ENCODE measurements at places on chromosomes 1 and 21.

DNA sequence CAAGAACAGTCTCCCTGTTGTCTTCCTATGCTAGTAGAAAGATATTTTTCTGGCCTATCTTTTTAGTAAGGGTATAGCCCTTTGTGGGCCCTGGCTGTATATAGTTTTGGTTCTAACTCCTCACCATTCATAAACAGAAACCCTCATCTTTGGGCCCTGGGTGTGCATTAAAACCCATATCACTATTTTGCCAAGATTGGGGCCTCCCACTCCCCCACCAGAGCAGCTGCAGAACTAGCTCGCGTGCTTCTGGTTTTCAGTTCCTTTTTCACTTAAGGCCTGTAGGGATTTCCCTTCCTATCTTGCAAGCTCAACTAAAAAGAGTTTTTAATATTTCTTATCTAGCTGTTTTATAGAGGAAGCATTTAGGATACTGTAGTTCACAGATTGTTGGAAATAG lies 106.4 kb downstream of the RGL1 start:
- DNase-seq, result no peak

DNA sequence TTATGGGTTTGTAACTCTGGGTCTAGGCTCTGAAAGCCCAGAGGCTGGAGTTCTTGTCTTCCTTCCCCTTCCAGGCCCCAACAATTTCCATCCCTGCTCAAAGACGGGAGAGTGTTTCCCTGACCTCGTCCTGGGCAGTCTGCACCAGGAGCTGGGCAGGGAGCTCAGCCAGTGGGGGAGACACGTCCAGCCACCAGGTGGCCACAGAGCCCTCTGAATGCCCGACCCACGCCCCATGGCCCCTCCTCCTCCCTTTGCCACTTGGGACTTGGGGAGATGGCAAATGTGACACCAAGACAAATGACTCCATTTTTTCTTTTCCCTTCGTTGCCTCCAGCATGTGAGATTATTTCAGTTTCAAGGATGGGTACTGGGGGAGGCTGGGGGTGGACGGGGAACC lies 159.9 kb upstream of the AJAP1 start:
- no peak for DNase-seq

DNA sequence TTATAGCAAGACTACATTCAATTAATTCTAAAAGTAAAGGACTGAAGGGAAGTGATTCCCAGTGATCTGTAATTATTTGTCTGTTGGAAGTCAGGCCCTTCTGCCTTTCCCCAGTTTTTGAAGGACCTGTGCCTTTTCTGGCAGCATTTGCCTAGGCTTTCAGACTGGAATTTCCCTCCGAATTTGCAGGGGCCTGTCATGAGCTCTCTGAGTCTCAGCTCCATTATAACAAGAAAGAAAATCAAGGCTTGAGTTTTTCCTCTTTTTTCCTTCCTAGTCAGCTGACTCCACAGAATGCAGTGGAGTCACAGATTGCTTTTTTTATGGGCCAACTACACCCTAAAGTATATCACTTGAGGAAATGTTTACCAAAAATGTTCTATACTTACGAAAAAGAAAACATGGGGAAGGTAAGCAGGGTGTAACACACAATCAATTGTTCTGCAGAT lies 1.1 kb downstream of the NR5A2 start:
- DNase-seq, result no peak

DNA sequence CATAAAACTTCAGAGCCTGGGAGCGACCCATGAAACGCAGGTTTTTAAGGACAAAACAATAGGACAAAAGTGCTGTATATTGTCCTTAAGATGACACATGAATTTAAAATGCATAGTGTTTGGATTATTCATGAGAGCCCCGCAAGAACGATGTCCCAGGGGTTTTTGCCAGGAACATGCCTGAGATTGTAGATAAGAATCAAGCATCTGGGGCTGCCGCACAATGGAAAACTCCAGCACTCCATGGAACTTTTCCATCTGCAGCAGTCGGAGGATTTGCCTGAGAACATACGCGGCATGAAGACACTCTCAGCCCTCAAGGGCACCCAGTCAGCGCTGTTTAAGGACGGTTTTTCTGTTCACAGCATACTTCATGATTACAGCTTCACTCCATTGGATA lies 5.3 kb upstream of the ERG start:
- no peak for DNase-seq

GRCh38 chr1:69290291-69290690 lies 277.4 kb upstream of the LRRC7 start:
- no peak for DNase-seq

GRCh38 chr21:28342212-28342810 lies 650.4 kb downstream of the LTN1 start:
- DNase-seq, result no peak

DNA sequence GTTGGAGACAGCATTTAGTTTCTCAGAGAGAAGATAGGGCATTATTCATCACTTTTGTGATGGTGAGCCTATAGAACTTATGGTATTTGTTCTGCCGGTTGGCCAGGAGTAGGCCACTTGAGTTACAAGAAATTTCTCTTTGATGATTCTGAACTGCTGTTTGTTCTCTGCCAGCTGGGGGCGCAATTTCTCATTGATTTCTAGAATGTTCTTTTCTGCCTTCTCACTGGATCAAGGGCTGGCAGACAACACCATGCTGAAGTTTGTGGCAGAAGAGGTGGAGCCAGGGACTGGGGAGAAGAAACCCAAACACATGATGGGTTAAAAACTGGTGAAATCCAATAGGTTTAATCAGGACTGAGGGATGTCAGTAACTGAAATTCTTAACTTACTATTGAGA lies 360.6 kb downstream of the FAM72C start:
- DNase-seq, result no peak

GRCh38 chr1:7943251-7943650 lies 2.6 kb upstream of the TNFRSF9 start:
- DNase-seq, result no peak

GRCh38 chr1:34115233-34115632 lies 49.8 kb downstream of the CSMD2 start:
- no peak for DNase-seq

DNA sequence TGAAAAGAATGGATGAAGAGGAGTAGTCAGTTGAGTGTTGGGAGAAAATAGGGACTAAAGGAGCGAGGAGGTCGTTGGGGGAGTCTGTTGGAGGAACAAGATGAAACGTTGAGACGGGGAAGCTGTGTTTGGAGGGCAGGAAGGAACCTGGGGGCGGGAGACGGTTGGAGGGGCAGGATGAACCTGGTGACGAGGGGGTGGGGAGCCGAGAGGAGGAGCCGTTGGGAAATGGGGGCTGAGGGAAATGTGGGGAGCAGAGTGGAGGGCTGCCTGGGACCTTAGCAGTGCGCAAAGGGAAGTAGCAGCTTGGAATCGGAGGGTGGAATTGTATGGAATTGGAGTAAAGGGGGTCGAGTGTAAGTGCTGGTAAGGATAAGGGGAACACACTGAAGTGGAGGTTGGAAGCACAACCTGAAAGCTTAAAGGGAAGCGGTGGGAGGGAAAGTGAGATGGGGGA lies 630 bp downstream of the MTF2 start:
- DNase-seq, result no peak

All from kidney epithelial cell (primary cell).